Cerebellar cortex (tissue), 1 donor: ENCODE measurements at places on chromosomes 7 and 10.

DNA sequence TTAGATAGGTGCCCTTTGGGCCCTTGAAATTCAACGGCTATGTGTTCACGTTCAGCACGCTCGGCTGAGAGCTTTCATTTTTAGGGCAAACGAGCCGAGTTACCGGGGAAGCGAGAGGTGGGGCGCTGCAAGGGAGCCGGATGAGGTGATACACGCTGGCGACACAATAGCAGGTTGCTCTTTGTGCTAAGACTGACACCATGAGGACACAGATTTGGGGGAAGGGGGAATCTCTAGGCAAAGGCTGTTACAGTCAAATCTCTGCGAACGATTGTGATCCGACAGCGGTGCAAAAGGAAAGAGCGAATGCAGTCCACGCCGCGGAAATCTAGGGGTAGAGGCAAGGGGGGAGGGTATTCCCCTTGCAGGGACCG, 667 bp downstream of the KLLN start:
- DNase-seq = peak; percentile 70

DNA sequence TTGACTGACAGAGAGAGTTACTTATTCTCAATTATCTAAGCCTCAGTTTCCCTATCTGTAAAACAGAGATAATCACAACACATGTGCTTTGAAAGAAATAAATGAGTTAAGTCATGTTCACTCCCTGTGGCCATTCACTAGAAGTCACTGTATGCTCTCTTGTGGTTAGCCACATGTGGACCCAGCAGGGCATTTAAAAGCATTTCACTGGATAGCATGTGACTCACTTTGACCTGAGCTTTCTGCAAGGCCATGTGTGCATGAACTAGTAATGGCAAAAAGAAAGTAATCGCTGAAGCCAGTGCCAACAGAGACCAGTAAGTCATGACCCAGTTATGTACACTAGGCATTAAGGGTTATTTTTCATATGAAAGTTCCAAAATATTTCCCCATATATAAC, 557.0 kb upstream of the IGFBP3 start:
- no peak for DNase-seq

DNA sequence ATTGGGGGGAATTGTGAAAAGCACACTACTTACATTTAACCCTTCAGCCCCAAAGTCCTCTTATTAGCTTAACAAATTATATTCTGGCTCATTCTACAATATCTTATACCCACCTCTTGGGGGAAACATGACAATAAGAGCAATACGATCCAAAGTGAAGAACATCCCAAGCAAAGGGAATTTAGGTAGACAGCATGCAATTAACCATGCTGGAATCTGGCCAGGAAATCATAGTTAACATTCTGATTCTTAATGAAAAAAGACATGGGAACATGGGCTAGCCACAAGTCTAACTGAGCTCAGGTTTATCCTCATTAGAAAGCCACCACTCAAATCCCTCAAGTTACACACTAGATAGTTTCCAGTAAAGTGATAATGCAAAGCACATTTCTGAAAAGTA, 241.9 kb upstream of the SLC26A5 start:
- DNase-seq = peak; percentile 76

DNA sequence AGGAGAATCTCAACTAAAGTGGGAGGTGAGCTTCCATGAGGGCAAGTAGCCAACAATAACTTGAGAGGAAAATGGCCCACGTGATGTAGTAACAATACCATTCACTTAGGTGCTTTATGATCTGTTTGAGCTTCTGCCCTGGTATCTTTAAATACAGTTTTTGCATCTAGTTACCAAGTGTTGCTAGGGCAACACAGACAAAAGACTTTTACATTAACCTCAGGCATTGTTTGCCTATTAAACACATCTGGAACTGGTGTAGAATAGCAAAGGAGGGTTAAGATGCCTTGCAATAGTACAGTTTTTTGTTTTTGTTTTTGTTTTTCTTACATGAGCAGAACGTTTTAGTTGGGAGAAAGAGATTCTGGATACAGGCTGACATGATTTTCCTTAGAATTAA, 97.7 kb upstream of the MTPN start:
- no peak for DNase-seq

DNA sequence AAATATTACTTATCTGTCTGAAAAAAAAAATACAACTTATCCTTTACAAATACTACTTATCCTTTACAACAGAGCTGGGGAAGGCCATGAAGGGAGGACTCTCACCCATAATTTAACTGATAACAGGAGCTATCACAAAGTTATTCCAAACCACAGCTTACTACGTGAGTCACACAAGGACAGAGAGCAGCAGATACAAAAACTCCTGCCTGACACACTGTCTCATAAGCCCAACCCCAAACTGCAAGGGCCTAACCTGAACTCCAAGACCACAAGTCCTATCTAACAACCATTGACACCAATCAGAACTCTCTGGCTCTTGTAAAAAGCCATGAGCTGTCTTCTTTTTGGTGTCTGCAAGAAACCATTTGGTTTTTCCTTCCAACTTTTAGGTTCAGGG, 28.5 kb upstream of the CXCL12 start:
- no peak for DNase-seq

DNA sequence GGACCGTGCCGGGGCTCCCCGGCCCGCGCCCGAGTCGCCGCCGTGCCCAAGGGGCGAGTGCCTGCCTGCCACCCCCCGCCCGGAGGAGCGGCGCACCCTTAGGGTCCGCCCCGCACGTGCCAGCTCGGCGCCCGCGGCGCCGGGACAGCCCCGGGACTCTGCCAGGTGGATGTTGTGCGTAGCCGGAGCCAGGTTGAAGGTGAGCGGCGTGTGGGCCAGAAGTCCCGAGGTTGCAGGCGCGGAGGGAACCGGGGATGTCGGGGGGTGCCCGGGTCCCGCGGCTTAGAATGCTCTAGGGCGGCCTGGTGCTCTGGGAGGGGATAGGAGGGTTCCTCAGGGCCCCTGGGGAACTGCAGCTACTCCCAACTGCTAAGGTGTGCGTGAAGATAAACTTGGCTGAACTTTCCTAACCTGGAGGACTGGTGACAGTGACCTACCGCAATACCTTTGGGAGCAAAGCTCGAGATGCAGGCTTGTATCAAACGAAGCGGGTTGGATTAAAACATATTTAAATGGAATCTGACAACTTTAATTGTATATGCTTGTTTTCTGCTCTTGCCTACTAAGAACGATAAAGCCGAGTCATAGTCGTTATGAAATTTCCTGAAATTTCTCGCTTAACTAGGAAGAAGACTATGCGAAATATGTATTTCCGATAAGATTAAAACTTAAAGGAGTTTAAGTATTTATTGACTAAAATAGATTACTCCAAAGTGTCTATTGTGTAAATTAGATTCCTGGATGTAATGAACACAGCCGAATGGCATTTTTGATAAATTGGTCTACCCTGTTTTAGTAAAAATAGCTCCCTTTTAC, at the start of gene CUX1:
TSS of gene CUX1 (plus strand) at position 156 of the 816 bp plus-strand sequence. CDS start at position 170, 14 bp downstream.
- DNase-seq = no peak

- DNase-seq = peak; percentile 14
These were observed 239.1 kb upstream of the KAT6B start for GRCh38 chr10:74587109-74587854.
